ENCODE measurements at places on chromosomes 5 and 9. TPM values are rescaled to one million over a fixed set of nuclear protein-coding genes. Genes with fewer than 3 reads are reported as not detected.

The EQTN gene
- not detected for total RNA-seq

The CRAT gene
- total RNA-seq: 41.6 TPM

The LRRC19 gene
- not detected for total RNA-seq

The BSPRY gene
- not detected for total RNA-seq

The SGTB gene
- total RNA-seq: 20.7 TPM

The SUSD3 gene
- total RNA-seq: 14.2 TPM

Measured in uterine smooth muscle cell (primary cell).